ENCODE measurements at places on chromosomes 3 and 15.
A peak's percentile ranks its signal among the peaks of the same experiment; 100 is the strongest.

DNA sequence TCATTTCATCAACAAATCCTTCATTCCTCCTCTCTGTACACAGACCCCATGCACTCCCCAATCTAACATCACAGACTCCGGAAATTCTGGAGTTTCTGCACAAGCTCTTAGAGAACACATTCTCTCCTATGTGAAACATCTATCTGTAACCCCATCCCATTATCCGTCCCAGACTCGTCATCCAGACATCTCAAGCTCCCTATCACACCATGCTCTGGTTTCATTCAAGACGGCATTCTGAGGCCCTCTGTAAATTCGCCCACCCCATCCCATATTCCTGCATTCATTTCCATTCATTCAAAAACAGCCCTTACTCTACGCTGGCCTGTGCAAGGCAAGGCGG is 575 bp downstream of the LEO1 start:
- no peak for DNase-seq

DNA sequence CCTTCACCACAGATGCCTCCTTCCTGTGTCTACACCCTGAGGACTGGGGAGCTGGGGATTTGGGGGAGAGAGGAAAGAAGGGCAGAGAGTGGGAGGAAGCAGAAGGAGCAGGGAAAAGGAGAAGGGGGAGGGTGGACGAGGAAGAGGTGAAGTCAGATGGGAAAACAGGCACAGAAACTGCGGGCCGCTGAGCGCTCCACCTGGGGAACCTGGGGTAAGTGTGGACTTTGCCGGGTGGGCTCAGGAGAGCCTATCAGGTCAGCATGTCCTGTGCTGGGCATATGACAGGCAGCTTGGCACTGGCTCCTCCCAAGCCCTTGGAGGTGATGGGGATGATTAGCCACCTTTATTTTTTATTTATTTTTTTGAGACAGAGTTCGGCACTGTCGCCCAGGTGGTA is 62.6 kb downstream of the CORO2B start:
- no peak for DNase-seq

GRCh38 chr15:85749261-85750151 is 45.2 kb downstream of the KLHL25 start:
- DNase-seq = no peak

DNA sequence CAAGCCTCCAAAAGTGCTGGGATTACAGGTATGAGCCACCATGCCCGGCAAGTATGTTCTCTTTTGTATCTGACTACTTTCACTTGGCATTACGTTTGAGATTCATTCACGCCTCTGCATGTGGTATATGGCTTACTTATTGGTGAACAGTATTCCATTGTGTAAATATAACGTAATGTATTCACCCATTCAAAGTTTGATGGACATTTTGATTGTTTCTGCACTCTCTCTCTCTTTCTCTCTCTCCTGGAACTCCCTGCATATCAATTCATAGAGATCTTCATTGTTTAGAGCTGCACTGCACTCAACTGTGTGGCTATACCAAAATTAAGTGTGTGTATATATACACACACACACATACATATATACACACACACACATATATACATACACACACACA is 30.4 kb downstream of the SPPL2A start:
- no peak for DNase-seq

DNA sequence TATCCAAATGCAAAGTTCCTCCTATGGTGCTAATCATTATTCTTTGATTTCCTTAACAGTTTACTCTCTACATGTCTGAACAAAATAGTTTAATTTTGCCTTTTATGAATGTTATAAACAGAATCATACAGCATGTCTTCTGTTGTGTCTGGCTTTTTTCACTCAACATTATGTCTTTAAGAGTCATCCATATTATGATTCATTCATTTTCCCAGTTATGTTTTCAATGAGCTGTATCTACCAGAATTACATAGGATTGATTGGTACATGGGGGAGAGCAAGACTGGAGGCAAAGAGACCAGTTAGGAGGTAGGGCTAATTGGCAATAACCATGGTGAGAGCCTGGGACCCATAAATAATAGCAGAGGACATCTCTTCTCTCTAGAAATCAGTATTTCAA is 16.6 kb upstream of the RAP2B start:
- no peak for DNase-seq

DNA sequence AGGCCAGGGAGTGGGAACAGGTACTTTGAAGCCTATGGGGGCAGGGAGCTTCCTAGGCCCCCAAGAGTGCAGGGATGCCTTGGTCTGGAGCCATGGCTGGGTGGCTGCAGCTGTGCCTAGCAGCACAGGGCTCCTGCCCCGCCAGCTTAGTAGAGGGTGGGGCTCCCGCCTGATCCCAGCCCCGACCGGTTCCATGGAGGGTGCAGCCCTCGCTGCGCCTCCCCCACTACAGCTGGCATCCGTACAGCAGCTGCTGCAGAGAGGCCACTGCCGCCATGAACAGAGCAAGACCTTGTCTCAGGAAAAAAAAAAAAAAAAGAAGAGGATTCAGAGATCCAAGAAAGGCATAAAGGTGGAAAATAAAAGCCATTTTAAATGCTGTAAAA is 277.2 kb downstream of the UBE2E2 start:
- DNase-seq = no peak

DNA sequence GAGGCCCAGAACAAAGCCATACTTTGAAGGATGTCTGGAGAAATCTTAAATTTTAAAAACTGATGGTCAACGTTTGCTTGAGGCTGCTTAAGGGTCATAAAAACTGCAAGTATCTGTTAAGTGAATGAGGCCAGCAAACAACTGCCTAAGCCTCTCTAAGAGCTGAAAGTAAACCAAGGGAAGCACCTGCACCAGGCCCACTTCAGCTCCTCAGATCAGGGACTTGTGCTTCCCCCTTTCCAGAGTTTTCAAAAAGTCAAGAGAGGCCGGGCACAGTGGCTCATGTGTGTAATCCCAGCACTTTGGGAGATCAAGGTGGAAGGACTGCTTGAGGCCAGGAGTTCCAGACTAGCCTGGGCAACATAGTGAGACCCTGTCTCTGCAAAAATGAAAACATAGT is 9.1 kb downstream of the FBXL22 start:
- no peak for DNase-seq

GRCh38 chr3:119639494-119640350 is 20.7 kb downstream of the POPDC2 start:
- DNase-seq = no peak

GRCh38 chr3:132432639-132433038 is 15.3 kb downstream of the DNAJC13 start:
- DNase-seq = no peak

DNA sequence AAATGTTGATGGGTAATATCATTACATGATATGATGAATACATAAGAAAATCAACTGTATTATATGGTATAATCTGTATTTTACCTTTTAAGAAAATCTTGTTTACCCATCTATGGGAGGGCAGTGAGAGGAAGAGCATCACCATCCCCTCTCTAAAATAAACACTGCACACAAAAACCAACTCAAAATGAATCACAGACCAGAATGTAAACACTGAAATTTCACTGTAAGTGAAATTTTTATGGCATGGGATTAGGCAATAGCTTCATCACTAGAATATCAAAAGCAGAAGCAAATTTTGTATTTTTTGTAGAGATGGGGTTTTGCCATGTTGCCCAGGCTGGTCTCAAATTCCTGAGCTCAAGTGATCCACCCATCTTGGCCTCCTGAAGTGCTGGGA is 26.2 kb downstream of the IFT80 start:
- DNase-seq = no peak

DNA sequence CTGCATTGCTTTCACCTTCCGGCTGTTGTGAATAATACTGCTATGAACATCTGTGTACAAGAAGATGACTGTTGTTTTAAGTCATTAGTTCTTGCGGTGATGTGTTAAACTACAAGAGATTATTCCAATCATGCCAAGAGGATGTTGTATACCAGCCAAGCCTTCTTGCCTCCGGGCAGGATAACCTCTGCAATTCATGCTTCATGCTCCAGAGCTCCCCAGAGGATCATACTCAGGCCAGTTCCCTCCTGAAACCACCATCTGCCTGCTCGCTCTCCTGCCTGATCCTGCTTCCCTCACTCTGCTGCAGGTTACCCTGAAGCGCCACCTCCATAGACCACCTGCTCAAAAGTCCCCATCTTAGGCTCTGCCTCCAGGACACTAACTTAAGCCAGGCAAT is 187.1 kb upstream of the PROK2 start:
- no peak for DNase-seq

GRCh38 chr3:110253794-110254193 is 817.8 kb upstream of the NECTIN3 start:
- DNase-seq = no peak

DNA sequence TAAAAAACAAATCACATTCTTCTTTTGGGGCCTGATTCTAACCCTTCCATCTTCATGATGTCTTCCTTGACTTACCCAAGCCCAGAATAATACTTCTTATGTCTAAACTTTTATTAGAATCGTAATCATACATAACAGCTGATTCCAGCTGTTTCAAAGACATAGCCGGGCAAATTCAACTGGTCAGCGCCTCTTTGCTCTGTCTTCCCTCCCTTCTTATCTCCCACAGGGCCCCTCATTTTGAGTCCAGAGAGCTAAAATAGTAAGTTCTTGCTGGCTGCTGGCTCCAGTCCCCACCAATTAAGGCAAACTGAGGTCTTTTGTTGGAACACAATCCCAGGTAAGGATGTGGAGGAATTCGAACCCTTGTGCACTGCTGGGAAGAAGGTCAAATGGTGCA is 108.6 kb downstream of the ADCY5 start:
- DNase-seq = no peak

- no peak for DNase-seq
These were observed 57.1 kb downstream of the DHX30 start for GRCh38 chr3:47859956-47860605.

DNA sequence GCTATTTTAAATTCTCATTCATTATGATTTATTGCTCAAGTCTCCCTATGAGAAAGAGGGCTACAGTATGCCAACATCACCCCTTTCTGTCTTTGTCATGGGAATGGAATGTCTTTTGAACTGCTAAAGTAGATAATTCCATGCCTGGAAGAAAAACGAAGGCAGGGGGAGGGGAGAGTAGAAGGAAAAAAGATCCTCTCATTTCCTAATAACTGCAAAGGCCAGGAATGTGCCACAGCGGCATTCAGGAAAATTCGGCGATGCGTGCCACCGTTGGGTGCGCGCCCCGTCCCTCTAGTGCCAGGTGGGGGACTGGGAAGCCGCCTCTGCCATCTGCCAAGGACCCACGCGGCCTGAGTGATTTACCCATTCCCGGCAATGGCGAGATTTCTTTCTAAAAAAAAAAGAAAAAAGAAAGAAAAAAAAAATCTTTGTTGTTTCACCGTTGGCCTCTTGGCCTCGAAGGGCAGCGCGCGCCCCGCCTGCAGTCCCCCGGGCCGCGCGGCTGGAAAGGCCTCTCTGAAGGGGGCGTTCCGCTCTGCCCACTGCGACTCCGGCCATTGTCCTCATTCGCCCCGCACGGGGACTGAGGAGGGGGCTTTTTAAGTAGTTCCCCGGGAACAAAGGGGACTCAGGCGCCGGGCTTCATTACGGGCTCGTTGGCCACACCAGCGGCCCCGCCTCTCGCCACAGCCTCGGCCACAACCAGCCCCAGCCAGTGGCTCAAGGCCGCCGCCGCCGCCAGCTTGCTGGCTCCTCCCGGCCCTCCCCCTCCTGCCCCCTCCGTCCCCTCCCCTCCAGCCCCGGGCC is 54.5 kb downstream of the CPN2 start:
- no peak for DNase-seq

- no peak for DNase-seq
These were observed 206.5 kb upstream of the ICE2 start for GRCh38 chr15:60685346-60685937.

- no peak for DNase-seq
These were observed 12.2 kb downstream of the GBE1 start for GRCh38 chr3:81749265-81749664.

DNA sequence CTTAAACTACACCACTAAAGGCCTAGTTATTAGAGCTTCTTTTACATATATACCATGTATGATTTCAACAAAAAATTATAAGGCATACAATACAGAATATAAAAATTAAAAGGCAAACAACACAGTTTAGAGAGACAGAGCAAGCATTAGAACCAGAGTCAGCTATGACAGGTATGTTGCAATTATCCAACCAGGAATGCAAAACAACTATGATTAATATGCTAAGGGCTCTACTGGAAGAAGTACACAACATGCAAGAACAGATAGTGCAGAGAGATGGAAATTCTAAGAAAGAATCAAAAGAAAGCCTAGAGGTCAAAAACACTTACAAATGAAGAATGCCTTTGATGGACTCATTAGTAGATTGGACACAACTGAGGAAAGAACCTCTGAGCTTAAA is 39.6 kb downstream of the CCDC54 start:
- DNase-seq = no peak

GRCh38 chr15:69443032-69443611 is 9.5 kb upstream of the RPLP1 start:
- DNase-seq = no peak

DNA sequence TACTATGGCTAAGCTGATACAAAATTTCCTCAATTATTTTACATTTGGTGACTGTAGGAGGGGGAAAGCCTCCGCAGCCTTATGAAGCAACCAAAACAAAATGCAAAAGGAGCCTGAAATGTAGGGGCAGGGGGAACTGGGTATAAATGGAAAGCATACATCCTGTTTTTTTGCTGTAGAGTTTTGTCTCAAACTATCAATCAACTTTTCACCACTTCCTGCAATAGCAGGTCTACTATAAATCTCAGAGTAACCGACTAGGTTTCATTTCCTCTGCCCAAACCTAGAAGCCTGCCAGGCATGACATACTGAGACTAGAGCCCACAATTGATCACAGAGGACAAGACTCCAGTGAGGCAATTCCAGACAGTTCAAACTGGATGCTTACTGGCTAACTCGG is 91.3 kb downstream of the SHQ1 start:
- DNase-seq = peak; percentile 86

- no peak for DNase-seq
These were observed 10.3 kb downstream of the ISL2 start for GRCh38 chr15:76346669-76347481.

DNA sequence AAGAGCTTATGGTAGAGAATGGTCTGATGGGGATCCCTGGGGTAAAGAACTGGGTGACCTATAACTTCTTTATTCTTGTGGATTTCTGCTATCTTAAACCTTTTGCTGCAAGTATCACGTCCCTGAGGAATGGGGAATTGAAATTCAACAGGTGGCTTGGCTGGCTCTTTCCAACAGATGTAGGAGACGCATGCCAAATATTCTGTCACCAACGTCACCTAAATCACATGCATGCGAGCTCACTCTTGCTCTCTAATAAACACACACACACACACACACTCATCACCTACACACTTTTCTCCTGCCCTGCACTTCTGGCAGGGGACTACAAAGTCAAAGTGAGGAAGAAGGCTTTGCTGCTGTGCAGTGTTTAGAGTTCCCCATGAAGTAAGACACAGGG is 145.8 kb upstream of the NECTIN3 start:
- DNase-seq = no peak

- no peak for DNase-seq
These were observed 1084.2 kb downstream of the TUSC7 start for GRCh38 chr3:117793622-117794265.

GRCh38 chr3:39638301-39638700 is 170.8 kb downstream of the MOBP start:
- DNase-seq = no peak

DNA sequence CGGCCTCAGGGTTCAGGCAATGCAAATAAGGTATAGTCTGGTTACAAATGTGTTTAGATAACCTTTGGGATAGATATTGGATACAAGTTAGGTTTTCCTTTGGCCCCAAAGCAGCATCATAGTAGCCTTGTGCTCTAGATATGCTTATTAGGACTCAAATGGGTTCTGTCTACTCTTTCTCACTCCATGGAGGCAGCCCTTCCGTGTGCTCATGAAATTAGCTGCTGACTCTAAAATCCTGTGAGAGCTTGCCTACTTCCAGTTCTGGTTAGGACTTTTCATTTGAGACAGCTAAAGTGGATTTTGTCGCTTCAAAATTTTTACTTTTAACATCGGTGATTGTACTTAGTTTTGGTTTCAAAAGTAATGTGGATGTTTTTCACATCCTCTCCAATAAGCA is 1.6 kb downstream of the CDV3 start:
- peak; percentile 32 for DNase-seq

Measured in KBM-7 (cell line).